ENCODE measurements at places on chromosomes 5 and 9.

DNA sequence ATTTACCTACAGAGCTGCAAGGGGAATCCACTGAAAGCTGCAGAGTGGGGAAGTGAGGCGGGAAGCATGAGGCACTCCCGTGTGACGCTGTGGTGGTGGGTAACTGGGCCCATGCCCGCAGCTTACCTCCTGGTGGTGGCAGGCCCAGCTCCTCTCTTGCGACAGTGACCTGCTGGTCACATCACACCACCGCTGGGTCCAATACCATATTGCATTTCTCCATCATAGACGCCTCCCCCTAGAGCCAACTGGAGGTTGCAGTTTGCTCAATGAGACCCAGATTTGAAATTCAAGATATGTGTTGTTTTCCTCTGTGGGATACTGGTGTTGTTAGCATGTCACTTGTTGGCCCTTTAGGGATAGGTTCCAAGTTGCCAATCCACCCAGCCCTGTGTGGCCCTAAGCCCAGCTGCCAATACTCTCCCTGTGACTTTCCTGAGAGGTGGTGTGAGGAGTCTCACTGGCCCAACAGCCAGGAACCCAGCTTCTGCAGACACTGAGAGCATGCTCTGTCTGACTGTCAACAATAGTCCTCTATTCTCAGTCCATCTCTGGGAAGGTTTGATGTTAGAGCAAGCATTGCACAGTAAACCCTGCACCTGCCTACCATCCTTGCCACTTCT is 428.3 kb downstream of the GADD45G start:
- no peak for DNase-seq

- DNase-seq: no peak
Measured at GRCh38 chr9:134327671-134328231, 1.5 kb downstream of the RXRA start.

DNA sequence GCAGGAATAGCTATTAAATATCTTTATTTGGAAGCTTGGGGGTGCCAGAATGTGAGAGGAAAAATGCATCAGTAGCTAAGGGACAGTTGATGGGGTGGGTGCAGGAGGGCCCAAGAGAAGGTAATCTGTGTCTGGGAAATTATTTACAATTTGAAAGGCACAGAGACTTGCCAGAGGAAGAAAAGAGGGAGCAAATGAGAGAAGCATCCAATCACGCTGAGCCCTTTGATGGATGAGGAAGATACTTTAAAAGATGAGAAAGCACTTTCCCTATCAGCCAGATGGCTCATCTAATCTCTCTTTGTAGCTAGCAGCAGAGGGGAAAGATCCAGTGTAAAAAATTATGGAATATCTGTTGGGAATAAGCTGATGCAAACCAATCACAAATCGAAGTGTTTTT is 57.0 kb upstream of the ABCA1 start:
- DNase-seq: no peak

DNA sequence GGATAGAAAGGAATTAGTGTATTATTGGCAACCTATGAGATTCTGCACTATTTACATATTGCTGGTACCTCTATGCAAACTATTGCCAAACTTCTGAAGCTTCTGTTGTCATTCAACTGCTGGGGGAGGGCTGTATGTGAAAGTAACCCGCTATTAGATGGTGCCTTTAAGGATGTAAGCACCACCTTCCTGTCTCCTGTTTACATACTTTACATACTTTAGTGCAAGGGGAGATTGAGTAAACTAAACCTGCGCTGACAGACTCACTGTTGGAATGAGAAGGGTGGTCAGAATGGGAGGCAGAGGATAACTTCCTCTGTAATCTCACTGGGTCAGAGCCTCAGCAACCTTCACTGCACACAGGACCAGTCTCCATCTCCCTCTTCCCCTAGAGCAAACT is 123.8 kb downstream of the NR3C1 start:
- no peak for DNase-seq

DNA sequence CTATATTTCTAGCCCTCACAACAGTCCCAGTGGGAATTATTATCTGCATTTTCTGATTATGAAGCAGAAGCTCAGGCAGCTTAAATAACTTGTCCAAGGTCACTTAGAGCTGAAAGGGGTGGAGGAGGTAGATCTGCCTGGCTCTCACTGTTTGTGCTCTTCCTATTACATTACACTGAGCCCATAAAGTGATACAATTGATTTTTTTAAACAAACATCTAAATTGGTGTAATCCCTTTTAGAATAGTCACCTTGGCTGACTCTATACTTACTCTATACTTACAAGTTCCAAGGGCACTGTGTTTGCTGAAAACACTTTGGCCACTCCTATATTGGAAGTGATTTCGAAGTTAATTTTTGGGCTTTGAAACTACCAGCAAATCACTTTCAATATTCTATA is 144.7 kb downstream of the APBA1 start:
- no peak for DNase-seq

Measured in inflammatory macrophage treated with lipopolysaccharide for 1 hour (primary cell).